ENCODE measurements at places on chromosomes 5 and 9. TPM values are rescaled to one million over a fixed set of nuclear protein-coding genes. Genes with fewer than 3 reads are reported as not detected.

GRCh38 chr9:116662646-116663310, 24.3 kb upstream of the TRIM32 start:
- no peak for DNase-seq

DNA sequence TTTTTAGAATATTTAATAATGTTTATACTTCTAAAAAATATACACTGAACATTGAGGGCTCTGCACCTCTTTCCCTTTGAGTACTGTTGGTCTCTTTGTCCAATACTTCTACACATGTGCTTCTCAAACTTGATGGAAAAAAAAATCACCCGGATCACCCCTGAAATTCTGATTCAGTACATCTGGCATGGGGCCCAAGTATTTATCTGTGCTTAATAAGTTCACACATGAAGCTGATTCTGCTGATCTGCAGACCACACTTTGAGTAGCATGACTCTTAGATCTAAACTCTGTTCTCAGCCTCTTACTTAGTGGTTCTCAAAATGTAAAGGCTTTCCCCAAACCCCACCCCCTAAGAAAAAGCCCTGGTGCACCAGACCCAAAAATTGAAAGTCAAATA, 12.0 kb downstream of the RUSC2 start:
- no peak for DNase-seq

DNA sequence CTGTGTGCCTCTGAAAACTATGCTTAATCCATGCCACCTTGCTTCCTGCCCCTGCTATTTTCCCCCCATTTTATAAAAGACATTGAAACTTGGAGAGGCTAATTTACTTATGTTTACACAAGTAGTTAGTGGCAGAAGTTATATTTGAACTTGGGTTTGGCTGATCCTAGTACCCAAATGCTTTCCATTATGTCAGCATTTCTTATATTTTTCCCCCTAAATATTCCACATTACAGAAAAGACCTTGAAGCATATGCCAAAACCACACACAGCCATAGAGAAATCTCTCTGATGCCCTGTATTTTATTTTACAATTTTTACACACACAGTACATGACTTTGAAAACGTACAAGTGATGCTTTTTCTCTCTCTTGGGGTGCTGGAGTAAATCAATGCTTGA, 11.2 kb downstream of the C1QTNF2 start:
- DNase-seq: no peak

GRCh38 chr9:3332802-3333201, 193.0 kb downstream of the RFX3 start:
- no peak for DNase-seq

GRCh38 chr5:73323466-73323865, 125.1 kb downstream of the FOXD1 start:
- no peak for DNase-seq

The LECT2 gene
- not detected for total RNA-seq

The GABRA6 gene
- not detected for total RNA-seq

The MSX2 gene
- total RNA-seq: 4.9 TPM

The ANKRD18B gene
- 7.9 TPM for total RNA-seq

The IL7R gene
- 7.3 TPM for total RNA-seq

The TDRD7 gene
- total RNA-seq: 6.2 TPM

The HK3 gene
- not detected for total RNA-seq
